ENCODE measurements at places on chromosomes 5 and 9.

GRCh38 chr5:1726469-1726865, 73.2 kb downstream of the MRPL36 start:
- no peak for DNase-seq

DNA sequence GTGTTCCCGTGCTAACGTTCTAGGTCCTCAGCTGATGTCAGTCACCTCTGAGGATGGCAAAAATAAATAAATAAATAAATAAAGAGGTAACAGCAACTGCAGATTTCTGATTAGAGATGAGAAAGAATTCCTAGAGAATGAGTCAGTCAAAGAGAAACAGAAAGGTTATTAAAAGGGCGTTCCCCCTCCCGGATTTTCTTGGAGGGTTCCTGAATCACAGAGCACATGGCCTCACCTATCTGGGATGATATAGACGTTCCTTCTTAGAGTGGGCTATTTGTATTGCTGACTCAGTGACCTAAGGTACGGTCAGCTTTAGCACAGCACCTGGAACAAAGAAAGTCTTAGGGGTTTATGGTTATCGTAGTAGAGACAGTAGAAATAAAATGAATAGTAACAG, 30.6 kb downstream of the HTR4 start:
- DNase-seq: no peak

DNA sequence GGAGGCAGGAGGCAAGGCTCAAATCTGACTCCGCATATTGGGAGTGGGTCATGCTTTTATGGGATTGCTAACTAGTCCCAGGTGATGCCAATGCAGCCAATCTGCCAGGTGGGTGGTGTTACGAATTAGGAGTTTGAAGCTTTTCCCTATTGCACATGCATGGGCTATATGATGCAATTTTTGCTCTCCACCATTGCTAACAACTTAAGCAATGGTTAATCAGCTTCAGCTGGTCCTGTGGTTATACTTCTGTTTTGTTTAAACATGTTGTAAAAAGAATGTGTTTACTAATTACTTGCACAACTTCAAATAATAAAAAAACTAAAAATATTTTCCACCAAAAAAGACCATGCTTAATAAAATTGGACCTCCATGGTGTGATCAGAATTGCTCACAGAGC, 55.7 kb downstream of the SHC3 start:
- DNase-seq: no peak

GRCh38 chr5:145056800-145057199, 778.3 kb downstream of the PRELID2 start:
- DNase-seq: no peak

- DNase-seq: no peak
Measured at GRCh38 chr5:124927735-124928134, 181.3 kb upstream of the ZNF608 start.

GRCh38 chr5:157059891-157060290, 975 bp upstream of the HAVCR1 start:
- no peak for DNase-seq

GRCh38 chr9:135366104-135366503, 113.5 kb upstream of the PPP1R26 start:
- DNase-seq: no peak

DNA sequence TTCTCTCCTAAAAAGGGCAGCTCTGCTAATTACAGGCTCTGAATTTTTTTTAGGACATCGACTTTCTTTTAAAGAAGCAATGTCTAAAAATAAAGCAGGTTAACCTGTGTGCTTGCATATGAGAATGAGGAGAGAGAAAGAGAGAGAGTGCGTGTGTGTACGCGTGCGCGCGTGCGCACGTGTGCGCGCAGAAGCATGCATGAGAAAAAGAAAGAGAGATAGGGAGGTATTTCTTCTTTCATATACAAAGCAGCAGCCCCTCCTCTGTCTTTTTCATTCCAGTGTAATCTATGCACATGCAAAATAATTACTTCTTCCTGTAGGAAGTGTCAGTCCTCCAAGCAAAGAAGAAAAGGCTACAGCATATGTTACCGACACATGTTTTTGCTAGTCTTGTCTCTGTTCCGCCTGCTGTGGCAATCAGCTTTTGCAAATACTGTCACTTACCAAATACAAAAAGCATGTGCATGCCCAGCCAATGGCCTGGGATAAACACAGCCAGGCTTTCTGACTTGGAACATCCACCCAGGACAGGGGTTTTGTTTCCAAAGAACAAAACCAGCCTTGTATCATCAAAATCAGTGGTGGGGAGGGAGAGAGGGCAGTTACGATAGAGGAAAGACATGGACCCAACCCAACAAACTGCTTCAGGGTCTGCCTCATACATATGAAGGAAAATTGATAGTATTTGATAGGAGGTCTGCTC, 252.3 kb upstream of the SLC24A2 start:
- no peak for DNase-seq

- DNase-seq: no peak
Measured at GRCh38 chr9:101027236-101027635, 1.3 kb upstream of the PLPPR1 start.

GRCh38 chr5:129245489-129245888, 150.9 kb downstream of the ISOC1 start:
- no peak for DNase-seq

DNA sequence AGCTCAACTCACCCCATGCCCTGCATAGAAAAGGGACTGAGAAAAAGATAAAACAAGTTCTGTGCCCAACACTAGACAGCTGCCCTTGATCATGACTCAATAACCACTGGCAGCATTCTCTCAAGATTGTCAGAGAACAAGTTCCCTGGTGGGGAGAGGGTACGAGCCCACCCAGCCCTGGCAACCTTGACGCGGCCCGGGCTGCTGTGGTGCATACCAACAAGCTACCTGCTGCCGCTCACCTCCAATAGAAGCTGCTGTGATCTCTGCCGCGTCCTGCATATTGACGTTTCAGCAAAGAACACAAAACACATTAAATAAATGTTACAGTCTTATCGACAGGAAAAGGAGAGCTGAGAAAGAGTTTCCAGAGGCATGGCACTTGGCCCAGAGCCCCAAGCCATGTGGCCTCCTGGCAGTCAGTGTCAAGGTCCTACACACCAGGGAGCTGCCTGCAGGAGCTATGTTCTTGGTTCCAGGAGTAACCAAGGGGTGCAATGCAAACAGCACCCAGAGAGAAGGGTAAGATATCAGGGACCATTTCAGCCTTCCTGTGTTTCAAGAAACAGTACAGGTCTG, 28.3 kb downstream of the WHRN start:
- DNase-seq: no peak

GRCh38 chr5:82622205-82622604, 344.1 kb upstream of the RPS23 start:
- DNase-seq: no peak

- DNase-seq: no peak
Measured at GRCh38 chr5:108523360-108523759, 141.5 kb upstream of the FBXL17 start.

GRCh38 chr9:123983047-123983446, 28.5 kb upstream of the LHX2 start:
- DNase-seq: no peak

- DNase-seq: no peak
Measured at GRCh38 chr9:131492070-131492469, 10.6 kb upstream of the POMT1 start.

GRCh38 chr9:76818271-76818670, 54.0 kb downstream of the PCA3 start:
- no peak for DNase-seq

- DNase-seq: no peak
Measured at GRCh38 chr5:81825237-81825636, 74.3 kb upstream of the SSBP2 start.

GRCh38 chr9:94757158-94757557, 30.7 kb downstream of the AOPEP start:
- DNase-seq: no peak

GRCh38 chr9:72818385-72818784, 134.5 kb downstream of the ALDH1A1 start:
- no peak for DNase-seq

- DNase-seq: no peak
Measured at GRCh38 chr5:96172436-96172835, 210.8 kb upstream of the ELL2 start.

- DNase-seq: no peak
Measured at GRCh38 chr5:24816206-24816605, 171.4 kb upstream of the CDH10 start.

DNA sequence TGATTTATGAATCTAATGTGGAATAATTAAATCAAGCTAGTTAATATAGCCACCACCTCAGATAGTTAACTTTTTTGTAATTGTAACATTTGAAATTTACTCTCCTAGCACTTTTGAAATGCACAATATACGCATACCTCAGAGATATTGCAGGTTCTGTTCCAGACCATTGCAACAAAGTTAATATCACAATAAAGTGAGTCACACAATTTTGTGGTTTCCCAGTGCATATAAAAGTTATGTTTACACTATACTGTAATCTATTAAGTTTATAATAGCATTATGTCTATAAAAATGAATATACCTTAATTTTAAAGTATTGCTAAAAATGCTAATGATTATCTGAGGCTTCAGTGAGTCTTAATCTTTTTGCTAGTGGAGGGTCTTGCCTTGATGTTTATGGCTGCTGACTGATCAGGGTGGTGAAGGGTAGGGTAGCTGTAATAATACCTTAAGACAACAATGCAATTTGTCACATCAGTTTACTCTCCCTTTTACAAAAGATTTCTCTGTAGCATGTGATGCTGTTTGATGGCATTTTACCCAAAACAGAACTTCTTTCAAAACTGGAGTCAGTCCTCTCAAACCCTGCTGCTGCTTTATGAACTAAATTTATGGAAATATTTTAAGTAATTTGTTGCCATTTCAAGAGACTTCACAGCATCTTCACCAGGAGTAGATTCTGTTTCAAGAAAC, 235.1 kb upstream of the ADAMTSL1 start:
- no peak for DNase-seq

DNA sequence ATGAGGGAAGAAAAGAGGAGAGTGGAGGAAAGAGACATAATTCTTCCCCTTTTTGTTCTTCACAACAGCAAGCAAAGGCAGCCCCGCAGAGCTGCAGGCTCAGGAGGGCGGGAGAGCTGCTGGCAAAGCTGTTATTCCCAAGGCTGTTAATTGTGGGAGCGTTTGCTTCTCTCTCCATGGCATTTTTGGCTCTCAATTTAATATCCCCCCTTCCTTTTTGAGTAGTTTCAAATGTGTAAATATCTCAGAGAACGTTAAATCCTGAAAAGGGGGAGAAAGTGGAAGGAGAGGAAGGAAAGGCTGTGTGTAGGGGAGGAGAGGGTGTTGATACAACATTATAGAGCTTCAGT, 165.7 kb downstream of the NSG2 start:
- DNase-seq: no peak

GRCh38 chr5:29878599-29878998, 1314.9 kb upstream of the CDH6 start:
- no peak for DNase-seq

DNA sequence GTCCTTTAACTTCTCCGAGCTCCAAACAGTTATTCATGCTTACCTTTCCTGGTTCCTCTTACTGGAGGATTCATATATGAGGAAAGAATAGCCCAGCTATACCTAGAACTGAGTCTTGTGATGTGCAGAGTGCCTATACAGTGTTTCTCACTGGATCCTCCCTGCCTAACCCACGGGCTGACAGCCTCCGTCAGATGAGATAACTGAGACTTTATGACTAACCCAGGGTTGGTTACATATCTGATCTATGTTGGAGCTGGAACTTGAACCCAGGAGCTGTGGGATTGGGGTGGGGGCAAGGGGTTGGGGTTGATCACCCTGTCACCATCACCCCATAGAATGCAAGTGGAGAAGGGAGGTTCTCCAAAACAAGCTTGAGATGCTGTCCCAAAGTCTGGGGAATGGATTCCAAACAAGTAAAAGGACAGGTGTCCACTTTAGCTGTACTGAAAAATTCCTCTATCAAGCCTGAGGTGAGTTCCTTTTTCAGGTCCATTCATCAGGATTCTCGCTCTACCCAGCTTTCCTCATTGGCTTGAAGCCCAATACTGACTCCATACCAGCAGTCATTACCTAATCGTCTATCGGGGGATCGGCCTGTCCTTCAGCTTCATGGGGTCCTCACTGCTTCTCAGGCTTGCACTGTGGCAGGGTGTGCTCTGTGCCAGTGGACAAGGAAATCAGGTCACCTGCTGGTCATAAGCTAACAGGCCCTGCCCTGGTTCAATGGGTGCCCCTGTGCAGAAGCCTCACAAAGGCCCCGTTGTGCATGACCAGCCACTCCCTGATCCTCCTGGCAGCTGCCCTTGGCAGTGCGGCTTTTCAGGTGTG, 100.6 kb downstream of the ARHGAP26 start:
- no peak for DNase-seq

DNA sequence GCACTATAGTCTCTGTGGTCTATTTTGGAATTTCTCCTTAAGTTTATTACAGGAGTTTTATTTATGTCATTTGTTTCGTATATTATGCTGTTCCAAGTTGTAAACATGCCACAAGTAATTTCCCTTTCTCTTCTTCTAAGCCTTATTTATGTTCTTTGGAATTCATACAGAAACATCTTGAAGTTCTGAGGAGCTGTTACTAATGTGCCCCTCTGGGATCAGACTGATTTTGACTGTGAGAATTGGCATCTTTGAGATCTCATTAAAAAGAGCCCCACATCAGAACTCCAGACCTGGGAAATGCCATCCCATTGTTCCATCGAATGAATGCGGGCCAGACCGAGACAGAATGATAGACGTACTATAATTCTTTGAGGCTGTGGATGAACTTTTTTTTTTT, 138.8 kb upstream of the CD180 start:
- DNase-seq: no peak

DNA sequence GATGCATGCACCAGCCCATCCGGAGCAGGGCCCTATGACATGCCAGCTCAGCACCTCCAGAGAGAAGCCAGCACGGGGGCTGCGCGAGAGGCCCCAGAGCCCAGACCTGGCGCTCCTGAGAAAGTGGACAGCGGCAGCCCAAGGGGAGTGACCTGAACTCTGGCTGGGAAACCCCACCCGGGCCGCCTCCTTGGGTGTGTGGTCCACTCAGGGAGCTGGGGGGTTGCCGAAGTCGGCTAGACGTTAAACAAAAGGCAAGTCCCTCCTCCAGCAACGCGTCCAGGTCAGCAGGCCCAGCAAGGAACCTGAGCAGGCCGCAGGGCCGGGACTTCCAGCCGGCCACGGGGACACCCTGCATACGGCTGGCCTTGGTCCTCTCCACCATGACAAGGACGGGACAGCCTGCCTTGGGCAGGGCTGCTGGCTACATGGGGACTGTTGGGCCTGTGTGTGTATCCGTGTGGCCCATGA, 35.7 kb downstream of the NACC2 start:
- no peak for DNase-seq

Data from stimulated activated CD8-positive, alpha-beta memory T cell treated with anti-CD3 and anti-CD28 coated beads, Interleukin-7, amount 100 ng/mL, for 1 hour (primary cell).